ENCODE measurements at places on chromosomes 11 and 22.

DNA sequence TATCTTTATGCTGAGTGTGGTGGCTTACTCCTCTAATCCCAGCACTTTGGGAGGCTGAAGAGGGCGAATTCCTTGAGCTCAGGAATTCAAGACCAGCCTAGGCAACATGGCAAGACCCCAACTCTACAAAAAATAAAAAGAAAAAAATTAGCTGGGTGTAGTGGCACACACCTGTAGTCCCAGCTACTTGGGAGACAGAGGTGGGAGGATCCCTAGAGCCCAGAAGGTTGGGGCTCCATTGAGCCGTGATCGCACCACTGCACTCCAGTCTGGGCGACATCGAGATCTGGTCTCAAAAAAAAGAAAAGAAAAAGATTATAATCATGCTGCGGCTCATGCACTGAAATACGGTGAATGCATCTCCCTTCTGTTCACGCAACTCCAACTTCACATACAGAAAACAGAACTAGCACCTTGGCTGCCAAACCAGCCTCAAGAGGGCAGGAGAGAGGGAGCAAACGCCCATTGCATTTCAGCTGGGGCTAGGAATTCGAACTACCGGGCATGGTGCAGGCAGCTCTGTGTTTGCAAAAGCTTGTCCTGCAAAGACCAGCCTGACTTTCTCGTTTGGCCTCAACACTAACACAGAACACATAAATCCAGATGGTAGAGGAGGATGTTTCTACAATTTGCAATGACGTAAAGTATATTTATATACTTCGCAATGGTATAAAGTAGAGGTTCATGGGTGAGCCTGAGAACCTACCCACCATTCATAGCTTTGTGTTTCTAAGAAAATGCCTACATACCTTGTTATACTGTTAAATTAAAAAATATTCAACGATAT is 6.3 kb upstream of the SYNGR1 start:
- DNase-seq = peak; percentile 45

DNA sequence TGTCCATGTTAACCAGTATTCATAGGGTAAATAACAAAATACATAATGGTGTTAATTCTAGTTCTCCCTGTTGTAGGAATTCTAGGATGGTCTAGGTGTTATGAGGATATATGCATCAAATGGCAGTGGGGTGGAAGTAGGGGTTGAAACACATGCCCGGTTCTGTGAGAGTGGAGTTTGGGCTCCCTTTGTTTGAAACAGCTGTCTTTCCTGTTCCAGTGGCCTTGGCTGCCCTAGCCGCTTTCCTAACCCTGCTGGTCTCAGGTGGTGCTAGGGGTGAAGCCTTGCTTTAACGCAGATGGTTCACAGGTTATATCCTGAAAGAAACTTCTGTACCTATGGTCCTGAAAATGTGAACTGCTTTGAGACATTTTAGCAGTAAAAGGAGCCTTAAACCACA is 38.3 kb downstream of the SERPINH1 start:
- DNase-seq = no peak

- DNase-seq = no peak
Measured at GRCh38 chr22:39773976-39774539, 119.5 kb downstream of the ENTHD1 start.

GRCh38 chr11:20162824-20163782 is 2.8 kb upstream of the DBX1 start:
- peak; percentile 36 for DNase-seq

DNA sequence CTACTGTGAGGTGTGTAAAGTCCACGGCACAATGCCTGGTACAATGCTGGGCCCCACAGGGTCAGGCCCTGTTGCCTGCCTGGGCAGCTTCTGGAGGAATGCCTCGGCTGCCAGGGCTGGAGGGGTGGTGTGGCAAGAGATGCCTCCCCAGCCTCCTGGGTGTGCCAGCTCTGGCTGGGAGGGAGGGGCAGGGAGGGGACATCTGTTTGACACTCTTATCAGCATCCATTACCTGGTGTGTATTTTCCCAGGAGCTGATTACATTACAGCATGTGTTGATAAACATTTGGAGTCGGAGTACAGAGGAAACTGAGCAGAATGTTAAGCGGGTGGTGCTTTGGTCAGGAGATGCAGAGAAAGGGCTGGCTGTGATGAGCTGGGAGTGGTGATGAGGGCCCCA is 11.0 kb upstream of the NECTIN1 start:
- no peak for DNase-seq

DNA sequence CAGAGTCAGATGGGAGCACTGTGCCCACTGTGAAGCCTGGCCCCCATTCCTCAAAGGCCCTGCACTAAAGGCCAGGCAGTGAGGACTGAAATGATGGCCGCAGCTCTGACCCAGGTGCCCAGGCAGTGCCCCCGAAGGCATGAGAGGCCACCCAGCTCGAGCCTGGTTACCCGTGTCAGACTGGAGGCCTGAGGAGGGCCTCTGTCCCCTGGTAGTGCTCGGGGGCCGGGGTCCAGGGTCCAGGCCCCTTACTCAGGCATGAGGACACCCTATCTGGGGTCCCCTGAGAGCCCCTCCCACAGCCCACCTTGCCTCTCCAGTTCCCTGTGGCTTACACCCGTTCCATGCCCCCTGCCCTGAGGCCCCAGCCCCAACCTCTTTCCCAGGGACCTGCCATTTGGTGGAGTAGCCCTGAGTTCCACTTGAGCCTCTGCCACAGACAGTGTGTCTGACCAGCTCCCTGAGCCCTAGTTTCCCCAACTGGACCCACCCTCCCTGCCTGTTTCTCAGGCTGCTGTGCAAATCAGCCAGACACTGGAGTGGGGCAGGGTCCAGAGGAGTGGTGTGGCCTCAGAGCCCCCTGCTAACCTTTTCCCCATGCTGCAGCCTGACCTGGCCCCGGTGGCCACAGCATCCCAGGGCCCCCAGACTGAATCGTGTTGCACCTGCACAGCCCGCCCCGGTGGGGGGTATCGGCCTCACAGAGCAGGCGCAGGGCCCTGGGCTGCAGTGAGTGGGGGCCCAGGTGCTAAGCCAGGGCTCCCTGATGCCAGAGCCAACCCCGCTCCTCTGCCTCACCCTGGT is 10.8 kb upstream of the ANKRD13D start:
- no peak for DNase-seq

DNA sequence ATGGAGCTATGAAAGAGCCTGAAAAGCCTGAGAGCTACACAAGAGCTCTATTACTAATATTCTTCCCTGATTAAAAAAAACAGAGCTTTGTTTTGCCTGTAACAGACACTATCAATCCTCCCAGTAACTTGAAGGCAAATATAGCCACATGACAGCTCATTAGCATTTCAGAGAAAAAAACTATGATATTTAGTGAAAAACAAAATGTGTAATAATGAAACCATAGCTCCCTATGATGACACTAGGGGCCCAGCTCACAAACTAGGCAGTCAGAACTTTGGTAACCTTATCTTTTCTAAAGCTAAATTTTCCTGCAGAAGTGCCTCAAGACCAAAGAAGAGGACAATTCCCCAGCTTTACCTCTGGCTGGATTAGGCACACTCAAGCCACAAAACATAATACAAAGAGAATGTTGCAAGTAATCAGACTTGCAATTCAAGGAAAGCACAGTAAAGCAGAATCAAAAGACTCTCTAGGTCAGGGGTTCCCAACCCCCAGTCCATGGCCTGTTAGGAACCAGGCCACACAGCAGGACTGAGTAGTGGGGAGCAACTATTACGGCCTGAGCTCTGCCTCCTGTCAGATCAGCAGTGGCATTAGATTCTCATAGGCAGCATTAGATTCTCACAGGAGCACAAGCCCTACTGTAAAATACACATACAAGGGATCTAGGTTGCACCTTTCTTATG is 53.3 kb downstream of the MRTFA start:
- no peak for DNase-seq

GRCh38 chr11:87740968-87741367 is 434.3 kb downstream of the RAB38 start:
- no peak for DNase-seq

- DNase-seq = no peak
Measured at GRCh38 chr11:35997902-35998520, 54.1 kb downstream of the LDLRAD3 start.

- DNase-seq = no peak
Measured at GRCh38 chr11:11308249-11308648, 44.8 kb downstream of the CSNK2A3 start.

GRCh38 chr11:32304521-32304920 is 130.8 kb downstream of the WT1 start:
- DNase-seq = no peak

DNA sequence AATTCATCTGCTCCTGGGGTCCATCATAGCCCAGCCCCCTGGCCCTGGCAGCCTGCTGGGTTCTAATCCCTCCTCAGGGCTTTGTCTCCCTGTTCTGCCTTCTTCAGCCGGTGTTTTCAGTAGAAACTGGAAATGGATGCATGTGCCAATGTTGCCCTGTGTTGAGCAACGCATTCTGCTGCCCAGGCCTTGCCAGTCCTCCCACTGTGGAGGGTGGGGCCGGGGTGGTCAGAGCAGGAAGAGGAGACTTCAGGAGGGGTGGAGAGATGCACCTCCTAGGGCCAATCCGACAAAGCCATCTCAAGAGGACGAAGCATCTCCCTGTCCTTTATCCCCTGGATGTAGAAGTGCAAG is 27.6 kb upstream of the ZBTB16 start:
- DNase-seq = no peak

DNA sequence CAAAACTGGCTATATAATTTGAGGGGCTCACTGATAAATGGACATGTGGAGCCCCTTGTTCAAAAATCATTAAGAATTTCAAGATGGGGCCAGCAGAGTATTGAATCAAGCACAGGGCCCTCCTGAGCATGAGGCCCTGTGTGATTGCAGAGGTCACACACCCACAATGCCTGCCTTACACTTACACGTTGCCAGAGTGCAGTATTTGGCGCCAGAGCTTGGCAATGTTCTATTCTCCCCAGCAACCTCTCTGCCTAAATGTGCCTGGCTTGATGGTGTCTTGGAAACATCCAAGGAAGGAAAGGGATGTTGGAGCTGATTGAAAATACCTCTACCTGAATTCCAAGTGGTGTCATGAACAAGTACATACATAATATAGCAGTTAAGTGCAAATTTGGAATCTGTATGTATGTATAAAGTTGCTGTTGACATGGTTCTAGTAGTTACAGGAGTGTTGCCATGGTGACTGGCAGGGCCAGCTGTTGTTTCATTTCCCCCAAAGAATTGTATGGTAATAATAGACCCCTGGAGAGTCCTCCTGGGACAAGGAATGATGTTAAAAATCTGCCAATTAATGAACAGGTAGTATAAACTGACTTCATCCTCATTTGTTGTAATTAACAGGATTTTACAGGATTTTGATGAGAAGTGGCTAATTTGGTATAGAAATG is 205.7 kb upstream of the NAV2 start:
- no peak for DNase-seq

- no peak for DNase-seq
Measured at GRCh38 chr11:125532668-125533067, 36.6 kb upstream of the FEZ1 start.

DNA sequence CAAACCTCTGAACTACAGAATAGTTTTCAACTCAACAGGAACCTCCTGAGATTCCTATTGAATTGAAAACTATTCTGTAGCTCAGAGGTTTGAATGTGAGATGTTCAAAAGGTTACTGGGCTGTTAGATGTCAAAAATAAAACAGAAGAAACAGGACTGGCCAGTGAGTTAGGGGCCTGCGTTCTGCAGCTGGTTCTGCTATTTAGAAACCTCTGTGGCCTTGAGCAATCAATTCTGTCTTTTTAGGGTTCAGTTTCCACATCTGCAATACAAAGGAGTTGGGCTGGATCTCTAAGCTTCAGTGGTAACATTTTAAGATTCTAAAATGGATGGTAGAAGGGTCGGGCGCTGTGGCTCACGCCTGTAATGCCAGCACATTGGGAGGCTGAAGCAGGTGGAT is 55.8 kb downstream of the CLMP start:
- no peak for DNase-seq

- DNase-seq = peak; percentile 43
Measured at GRCh38 chr11:4606231-4607015, 1.6 kb downstream of the TRIM68 start.
